ENCODE measurements at places on chromosomes 7 and 10.

DNA sequence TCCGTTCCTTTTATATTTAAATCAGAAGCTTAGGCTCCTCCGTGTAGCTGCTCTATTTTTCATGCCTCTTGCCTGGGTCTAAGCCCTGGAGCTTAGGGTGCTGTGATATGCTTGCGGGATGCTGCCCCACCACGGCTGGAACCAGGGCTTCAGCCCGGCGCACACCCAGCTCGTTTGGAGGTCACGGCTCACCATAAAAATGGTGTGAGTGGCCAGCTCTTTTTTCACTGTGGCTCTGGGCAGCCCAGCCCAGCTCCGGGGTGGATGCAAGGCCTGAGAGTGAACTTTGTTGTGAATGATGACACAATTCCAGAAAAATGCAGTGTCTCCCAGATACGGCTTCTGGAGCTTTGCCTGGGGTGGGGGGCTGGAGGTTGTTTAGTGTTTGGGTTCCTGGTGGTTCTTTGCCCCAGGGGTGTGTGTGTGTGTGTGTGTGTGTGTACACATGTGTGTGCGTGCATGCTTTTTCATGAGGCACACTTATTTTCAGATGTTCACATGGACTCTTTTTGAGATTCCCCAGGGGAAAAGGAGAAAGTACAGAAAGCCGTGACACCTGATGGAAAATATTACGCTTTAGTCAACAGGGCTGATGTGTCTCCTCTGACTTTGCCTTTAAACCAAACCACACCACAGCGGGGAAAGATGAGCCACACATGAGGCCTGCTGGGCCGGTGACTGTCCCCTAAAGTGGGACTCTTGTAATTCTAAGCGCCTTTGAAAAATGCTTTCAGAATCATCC is 46.2 kb downstream of the GRK5 start:
- DNase-seq, result no peak

DNA sequence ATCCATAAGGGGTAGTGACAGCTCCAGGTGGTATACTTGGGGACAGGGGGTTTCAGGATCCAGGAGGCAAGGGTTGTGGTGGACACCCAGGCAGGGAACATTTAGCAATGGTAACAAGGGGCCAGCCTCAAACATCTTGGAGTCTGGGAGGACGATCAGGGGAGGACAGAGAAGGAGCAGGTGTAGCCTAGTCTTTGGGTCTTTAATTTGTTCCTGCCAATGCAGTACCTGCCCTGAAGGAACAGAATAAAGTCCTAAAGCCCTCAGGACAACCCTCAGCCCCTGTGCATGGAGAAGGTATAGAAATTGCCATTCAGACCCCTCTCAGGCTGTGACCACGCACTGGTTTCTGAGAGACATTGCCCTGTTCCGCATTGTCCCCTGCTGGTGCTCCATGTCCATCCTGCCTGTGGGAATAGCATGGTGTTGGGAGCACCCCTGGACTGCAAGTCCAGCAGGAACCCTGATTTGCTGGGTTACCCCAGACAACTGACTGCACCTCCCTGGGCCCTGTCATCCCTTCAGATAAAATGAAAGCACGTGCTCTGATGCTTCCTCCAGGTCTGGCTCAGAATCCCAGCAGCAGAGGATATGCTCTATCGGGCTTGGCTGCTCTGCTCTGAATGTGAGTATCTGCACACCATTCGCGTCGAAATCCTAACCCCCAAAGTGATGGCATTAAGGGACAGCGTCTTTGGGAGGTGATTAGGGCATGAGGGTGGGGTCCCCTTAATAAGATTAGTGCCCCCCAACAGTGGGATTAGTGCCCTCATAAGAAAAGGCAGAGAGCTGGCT is 24.2 kb downstream of the DDC start:
- DNase-seq, result no peak

DNA sequence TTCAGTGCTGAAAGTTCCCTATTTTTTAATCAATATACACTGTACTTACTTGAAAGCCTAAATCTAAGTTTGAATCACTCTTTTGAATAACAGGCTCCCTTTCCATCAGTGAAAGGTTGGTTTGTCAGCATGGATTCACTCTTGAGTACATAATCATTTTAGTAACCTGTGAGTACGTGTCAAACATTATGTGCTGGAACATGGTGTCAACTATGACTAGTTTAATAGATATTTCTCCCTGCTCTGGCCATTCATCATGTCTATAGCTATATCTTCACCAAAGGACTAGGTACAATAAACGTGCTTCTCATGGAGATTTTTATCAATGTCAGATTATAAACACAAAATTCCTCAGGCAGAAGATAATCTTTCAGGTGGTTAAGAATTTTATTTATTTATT is 61.7 kb upstream of the MDFIC start:
- no peak for DNase-seq

GRCh38 chr7:151520419-151521261 is 945 bp upstream of the RHEB start:
- DNase-seq, result no peak

DNA sequence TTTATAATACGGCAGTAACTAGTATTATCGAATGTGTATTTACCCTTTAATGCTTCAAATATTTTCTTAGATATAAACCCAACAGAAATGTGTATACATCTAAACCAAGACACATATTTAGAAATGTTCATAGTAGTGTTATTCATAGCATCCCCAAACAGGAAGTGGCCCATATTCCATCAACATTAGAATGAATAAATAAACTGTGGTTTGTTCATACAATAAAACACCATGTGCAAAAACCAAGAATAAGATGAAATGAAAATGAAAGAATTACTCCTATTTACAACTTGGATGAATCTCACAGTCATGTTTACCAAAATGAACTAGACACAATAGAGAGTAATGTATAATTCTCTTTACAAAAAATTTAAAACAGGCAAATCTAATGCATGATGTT is 9.2 kb upstream of the CAV2 start:
- no peak for DNase-seq

- DNase-seq, result no peak
Observed at GRCh38 chr10:11654659-11655058, 43.2 kb upstream of the USP6NL start.

- DNase-seq, result no peak
Observed at GRCh38 chr10:84341983-84342382, 13.6 kb downstream of the CCSER2 start.

- no peak for DNase-seq
Observed at GRCh38 chr7:11228515-11228914, 254.8 kb downstream of the PHF14 start.

DNA sequence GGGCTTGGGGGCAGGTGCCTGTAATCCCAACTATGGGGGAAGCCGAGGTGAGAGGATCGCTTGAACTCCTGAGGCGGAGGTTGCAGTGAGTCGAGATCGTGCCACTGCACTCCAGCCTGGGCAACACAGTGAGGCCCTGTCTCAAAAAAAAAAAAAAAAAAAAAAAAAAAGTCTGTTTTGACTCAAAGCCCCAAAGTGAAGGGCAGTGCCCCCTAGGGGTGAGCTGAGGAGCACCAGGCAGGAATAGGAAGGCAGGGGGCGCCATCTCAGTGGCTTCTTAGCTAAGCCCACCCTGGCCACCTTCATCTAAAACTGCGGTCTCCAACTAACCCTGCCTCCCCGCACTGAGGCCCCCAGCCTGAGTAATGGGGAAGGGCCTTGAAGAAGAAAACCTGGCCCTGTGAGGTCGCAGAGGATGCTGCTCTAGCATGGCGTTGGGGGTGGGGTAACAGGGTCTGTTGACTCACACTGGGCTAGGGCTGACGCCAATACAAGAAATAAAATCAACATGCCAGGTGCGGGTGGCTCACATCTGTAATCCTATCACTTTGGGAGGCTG is 9.8 kb downstream of the PODXL start:
- no peak for DNase-seq

DNA sequence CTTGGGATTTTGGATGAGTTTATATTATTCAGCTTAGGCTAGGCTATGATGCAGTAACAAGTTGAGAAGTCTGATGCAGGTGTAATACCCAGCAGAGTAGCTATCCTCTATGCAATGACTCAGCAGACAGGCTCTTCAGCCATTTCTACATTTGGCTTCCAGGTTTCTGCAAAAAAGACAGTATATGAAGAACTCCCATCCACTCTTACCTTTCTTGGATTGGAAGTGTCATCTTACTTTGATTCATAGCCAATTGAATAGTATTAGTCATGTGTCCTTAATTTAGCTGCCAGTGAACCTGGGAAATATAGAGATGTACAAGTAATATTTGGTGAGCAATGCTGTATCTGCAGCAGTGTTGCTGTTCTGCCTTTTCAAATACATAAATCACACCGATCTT is 127.8 kb upstream of the NPSR1 start:
- DNase-seq, result no peak

- no peak for DNase-seq
Observed at GRCh38 chr10:30625080-30625479, 4.5 kb downstream of the LYZL2 start.

- no peak for DNase-seq
Observed at GRCh38 chr10:104433669-104434068, 80.0 kb downstream of the CFAP58 start.

- DNase-seq, result no peak
Observed at GRCh38 chr10:121942749-121943416, 15.1 kb upstream of the ATE1 start.

DNA sequence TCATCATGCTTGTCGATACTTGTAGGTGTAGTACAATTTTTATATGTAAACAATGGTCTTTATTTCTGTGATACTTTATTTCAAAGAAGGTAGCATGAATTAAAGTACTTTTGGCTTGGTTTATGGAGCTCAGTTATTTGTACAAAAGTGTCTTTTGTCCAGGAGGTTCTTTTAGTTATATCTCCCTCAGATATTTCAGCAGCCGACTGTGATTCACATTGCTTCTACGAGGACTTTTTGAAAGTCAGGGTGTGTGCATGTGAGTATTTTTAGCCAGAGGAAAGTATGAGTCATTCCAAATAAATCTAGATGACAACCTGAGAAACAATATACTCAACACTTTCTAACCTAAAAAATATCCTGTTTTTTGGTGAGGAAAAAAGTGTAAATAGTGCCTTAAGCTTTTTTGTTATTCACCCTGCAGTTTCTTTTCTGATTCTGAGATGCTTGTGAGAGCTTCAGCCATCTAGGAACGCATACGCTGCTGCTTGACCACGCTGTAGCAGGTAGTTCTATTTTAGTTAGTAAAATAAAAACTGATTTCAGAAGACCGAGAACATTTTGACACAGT is 595 bp upstream of the SUN1 start:
- DNase-seq, result no peak

GRCh38 chr7:106485031-106485551 is 175.9 kb downstream of the CCDC71L start:
- no peak for DNase-seq

- DNase-seq, result no peak
Observed at GRCh38 chr10:51649064-51649463, 50.3 kb downstream of the CSTF2T start.

GRCh38 chr7:47730142-47730541 is 148.2 kb upstream of the TNS3 start:
- no peak for DNase-seq

GRCh38 chr7:26144184-26145080 is 7.6 kb upstream of the NFE2L3 start:
- DNase-seq, result no peak
